ENCODE measurements at places on chromosomes 3 and 15.

DNA sequence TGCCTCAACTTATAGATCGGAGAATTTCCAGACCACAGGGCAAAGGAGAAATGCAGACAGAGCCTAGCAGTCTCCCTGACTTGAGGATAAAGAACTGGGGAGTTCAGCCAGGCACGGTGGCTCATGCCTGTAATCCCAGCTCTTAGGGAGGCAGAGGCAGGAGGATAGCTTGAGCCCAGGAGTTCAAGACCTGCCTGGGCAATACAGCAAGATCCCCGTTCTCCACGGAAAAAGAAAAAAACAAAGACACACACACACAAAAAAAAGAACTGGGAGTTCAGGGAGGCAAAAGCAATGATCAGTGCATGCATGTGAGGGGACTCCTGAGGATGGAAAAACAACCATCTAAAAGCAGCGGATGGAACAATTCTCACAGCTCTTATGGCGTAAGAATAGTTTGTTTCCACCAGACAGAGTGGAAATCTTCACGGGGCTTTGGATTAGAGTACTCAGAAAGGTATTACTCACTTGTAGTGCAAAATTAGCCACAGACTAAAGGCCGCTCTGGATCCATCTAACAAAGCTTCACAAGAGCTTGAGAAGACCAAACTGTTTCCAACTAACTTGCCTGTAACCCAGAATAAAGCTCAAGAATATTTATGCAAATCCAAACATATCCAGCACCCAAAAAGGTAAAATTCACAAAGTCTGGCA is 16.3 kb downstream of the SEC11A start:
- no peak for DNase-seq

GRCh38 chr3:146589899-146590508 is 15.1 kb downstream of the PLSCR5 start:
- DNase-seq, result peak; percentile 48

DNA sequence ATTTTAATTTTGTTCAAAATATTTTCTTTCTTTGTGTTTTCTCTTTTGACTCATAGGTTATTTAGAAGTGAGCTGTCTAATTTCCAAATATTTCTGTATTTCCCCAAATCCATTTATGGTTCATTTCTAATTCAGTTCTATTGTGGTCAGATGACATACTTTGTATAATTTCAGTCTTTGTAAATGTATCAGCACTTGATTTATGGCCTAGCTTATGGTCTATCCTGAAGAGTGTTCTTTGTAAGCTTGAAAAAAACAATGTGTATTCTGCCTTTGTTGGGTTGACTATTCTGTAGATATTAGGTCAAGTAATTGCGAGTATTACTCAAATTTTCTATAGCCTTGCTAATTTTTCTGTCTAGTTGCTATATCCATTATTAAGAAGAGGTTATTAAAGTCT is 311.2 kb downstream of the OCA2 start:
- DNase-seq, result no peak

DNA sequence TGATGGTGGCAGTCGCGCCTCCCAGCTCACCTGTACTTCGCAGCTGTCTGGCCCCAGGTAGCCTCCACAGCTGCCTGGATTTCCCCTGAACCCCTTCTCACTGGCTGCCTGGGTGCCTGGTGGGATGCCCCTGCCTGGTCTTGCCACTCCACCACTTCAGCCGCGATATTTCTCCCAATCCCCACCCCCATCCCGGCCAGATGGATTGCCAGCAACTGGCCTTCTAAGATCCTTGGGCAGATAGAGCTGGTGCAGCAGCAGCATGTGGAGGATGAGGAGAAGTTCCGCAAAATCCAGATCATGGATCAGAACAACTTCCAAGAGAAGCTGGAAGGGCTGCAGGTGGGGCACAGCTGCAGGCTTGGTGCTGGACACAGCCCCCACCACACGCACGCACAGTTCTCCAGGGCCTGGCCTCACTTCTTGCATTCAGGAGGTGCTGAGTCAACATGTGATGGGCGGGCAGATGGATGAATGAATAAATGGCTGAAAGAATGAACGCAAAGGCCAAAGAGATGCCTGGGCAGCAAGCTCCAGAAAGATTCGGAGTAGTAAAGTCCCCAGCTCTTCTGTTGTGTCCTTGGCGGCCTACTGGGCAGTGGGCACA is 35.7 kb downstream of the DNAH1 start:
- DNase-seq, result no peak

GRCh38 chr3:19342389-19342788 is 194.1 kb downstream of the KCNH8 start:
- DNase-seq, result no peak

- no peak for DNase-seq
Observed at GRCh38 chr3:139302084-139302800, 41.6 kb upstream of the MRPS22 start.

DNA sequence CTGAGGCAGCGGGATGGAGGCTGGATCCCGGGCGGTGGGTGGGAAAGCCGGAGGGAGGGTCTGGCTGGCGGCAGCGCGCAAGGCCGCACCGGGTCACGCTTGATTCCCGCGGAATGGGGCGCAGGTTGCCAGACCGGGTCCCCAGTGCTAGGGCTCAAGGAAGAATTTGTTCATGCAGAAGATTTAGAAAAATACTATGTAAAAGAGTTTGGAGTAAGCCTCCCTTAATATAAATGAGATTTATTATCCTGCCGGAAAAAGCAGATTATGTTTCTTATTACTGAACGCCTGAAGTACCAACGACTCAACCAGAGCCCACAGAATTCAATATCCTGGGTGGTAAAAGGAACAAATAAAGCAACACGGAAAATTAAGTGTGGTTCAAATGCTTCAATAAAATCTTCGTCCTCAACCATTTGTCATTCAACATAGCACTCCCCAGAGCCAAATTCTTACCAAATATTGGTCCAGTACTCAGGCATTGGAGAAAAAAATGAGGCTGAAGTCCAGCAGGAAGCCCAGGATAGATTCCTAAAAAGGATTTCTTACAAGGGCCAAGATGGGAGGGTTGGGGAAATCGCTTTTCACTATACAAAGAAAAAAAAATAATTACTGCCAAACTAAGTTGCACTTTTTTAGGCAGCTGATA is 1.2 kb upstream of the ZBTB20 start:
- DNase-seq, result peak; percentile 17

GRCh38 chr3:81300324-81300927 is 461.0 kb downstream of the GBE1 start:
- no peak for DNase-seq

DNA sequence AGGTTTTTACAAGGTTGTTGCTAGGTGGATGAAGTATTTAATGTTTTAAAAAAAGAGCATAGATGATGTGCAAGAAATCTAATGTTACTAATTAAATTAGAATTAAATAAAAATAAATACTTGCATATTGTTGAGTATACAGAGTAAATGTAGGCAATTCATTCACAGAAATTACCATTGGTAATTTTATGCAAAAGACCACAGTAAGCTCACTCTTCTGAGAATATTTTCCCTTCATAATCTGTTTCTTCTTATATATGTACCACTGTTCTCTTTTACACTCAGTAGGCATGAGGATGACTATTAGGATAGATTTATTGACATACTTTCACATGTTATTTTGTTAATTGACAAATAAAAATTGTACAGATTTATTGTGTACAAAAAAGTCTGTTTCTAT is 681.2 kb upstream of the NECTIN3 start:
- DNase-seq, result no peak

DNA sequence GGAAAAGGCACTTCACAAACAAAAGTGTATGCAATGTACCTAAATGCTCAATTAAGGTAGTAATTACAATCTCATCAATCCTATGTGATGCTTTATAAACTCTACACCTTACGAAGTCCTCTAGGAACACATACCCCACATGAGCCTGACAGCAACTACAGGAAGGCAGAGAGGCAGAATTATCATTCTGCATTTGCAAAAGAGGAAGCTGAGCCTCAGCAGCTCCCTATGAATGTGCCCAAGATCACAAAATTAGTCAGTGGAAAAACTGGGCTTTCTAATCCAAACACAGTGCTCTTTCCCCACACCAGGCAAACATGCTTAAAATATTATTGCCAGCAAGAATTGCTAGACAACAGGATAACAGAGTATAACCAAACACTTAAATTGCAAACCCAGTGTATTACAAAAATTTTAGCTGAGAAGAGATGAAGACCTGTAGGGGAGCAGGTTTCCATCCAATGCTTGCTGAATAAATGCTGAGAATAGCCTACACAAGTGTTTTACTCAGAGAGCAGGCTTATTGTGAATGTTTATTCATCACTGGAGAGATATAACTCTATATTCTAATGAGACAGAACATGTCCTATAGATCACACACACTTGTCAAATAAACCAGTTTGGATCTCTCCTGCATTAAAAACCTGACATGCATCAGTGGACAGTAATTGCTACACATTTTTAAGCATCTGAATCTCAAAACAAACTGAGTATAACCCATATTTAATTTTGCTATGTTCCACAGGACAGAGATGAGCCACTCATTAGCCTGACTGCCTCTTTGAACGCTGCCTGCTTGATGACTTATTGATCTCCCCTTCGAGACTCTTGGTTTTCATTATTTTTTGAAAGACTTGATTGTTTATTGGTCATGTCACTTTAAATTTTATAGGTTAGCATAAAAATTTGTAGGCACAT is 62.2 kb downstream of the PLCH1 start:
- DNase-seq, result no peak

- DNase-seq, result no peak
Observed at GRCh38 chr3:12545473-12545791, at the start of gene MKRN2OS. TSS of gene MKRN2OS (minus strand) at chr3:12545499. CDS start at chr3:12545464, 35 bp downstream.
